ENCODE measurements at places on chromosomes 7 and 10.

DNA sequence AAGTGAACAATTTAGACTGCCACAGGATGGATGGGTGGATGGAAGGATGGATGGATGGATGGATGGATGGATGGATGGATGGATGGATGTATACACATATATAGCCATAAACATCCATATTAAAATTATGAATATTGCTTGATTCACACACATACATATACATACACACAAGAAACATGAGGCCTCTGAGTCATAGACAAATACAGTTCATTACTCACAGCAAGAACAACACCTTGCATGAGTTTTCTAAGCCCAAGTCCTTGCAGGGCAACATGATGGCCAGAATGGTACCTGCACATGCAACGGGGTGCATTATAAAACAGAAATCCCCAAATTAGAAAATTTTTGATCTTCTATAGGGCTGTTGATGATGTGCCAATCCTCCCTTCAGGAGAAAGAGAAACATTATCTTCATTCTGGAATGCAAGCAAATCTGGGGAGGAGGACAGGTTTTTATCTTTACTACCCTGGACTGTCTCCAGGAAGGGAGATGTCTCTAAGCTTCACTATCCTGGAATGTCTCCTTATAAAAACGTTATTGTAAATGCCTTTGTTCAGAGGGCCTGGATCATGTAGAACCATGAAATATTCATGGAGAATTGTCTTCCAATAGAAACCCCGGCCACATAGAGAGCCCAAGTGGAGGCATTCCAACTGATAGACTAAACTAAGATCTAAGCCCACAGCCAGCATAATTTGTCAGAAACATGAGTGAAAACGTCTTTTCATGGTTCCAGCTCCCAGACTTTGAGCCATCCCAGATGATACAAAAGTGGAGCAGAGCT, 238.6 kb upstream of the LRRN3 start:
- no peak for DNase-seq

DNA sequence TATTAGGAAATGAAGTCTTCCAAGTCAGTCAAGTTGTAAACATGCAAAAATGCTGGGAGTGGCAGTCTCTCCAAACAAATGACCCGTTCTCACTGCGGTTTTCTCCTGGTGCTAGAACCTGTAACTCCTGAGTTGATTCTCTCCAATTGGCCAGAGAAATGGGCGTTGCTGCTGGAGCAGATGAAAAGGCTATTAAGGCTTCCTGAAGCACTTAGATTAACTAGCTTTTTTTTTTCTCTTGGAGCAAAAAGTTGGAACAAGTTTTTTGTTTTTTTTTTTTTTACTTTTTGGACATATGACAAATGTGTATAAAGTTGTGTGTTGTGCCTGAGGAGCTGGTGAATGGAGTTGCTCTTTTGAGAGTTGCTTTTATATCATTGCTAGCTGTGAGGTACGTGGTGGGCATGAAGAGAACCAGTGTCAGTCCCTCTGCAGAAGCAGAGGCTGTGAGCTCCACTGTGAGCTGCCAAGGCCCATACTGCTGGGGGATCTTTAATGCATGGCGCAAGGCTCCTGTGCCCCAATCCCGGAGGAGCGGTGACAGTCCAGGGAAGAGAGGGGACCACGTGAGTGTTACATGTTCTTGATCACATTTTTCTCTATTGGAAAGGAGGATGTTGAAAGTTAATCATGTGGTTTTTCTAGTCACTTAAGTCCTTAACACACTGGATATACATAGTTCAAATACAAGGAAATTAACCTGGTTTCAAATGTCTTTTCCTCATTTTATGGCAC, 393.6 kb upstream of the GALNT17 start:
- no peak for DNase-seq

DNA sequence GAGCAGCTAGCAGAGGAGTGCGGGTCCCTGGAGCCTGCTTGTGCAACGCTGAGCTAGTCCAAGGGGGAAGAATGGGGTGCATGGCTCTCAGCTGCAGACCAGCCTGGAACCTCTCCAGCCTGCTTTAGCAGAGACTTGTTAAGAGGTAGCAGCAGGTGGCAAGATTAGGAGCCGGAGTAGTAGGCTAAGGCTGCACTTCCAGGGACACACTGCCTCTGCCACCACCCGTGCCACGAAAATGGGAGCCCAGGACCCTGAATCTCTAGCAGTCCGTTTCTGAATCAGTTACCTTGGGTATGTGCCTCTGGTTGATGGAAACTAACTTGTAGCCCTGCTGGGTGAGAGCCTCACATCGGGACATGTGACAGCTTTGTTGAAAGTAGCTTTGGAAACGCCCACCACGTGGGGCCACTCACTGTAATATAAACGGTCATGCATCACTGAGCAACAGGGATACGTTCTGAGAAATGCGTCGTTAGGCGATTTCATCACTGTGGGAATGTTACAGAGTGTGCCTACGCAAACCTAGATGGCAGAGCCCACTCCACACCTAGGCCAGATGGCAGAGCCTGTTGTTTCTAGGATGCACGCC, 25.9 kb downstream of the HTRA1 start:
- no peak for DNase-seq

- no peak for DNase-seq
These were observed 107.4 kb downstream of the TRIL start for GRCh38 chr7:28850699-28851098.

- no peak for DNase-seq
These were observed 108.9 kb downstream of the NKX6-2 start for GRCh38 chr10:132677096-132677472.

- no peak for DNase-seq
These were observed 186.4 kb downstream of the KIF20B start for GRCh38 chr10:89887830-89888229.

- DNase-seq, result peak; percentile 69
These were observed 438.5 kb downstream of the GRID1 start for GRCh38 chr10:85927952-85928665.

DNA sequence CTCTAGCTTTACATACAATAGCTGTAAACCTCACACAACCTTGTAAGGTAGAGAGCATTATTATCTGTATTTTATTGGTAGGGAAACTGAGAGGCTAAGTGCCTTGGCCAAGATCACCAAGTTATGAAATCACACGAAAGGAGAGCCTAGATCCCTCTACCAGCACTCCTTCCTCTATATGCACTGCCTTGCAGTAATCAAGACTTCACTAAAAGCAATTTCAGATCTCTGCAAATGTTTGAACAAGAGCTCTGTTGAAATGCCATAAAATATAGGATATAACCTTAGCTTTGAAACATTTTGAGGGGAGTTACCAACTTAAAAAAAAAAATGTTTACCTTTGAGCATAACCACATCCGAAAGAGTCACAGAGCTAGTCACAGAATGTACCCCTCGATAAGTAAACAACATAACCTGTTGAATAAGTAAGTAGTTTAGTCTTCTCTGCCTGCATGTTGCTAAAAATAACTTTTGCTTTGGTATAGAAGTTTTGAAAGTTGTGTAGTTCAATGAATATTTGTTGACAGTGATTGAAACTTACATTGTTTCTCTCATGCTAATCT, 709.4 kb downstream of the AUTS2 start:
- no peak for DNase-seq

- no peak for DNase-seq
These were observed 9.6 kb upstream of the AGR3 start for GRCh38 chr7:16891338-16891737.

- DNase-seq, result no peak
These were observed 143.8 kb downstream of the ZNF248 start for GRCh38 chr10:37713642-37714041.

GRCh38 chr7:33418251-33418701, 288.9 kb downstream of the BBS9 start:
- no peak for DNase-seq

GRCh38 chr10:90930971-90931871, 10.3 kb upstream of the ANKRD1 start:
- no peak for DNase-seq

DNA sequence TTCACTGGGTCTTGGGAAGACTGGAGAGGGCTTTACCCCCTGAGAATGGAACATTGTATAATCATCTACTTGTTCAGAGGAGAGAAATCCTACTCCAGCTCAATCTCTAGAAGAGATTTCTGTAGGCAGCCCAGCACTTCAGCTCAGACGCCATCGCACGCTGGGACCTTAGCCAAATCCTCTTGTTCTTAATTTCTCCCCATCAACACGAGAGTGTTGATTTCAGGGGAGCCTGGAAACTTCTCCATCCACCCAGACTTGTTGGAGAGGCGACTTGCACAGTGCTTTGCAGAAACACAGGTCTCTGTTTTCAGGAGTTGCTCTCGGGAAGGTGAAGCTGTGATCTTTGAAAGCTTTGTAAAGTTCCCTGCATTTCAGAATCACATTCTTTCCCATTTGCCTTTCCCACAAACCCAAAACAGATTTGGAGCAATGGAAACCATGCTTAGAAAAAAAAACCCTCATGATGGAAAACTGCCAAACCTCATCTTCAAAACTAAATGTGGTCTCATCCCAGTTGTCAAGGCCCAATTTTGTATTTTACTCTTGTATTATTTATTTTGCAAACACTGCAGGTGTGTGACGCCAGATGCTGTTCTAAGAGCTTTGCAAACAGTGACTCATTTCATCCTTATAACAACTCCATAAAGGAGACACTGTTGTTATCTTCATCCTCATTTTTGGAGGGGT, 60.9 kb downstream of the CALML3 start:
- no peak for DNase-seq

DNA sequence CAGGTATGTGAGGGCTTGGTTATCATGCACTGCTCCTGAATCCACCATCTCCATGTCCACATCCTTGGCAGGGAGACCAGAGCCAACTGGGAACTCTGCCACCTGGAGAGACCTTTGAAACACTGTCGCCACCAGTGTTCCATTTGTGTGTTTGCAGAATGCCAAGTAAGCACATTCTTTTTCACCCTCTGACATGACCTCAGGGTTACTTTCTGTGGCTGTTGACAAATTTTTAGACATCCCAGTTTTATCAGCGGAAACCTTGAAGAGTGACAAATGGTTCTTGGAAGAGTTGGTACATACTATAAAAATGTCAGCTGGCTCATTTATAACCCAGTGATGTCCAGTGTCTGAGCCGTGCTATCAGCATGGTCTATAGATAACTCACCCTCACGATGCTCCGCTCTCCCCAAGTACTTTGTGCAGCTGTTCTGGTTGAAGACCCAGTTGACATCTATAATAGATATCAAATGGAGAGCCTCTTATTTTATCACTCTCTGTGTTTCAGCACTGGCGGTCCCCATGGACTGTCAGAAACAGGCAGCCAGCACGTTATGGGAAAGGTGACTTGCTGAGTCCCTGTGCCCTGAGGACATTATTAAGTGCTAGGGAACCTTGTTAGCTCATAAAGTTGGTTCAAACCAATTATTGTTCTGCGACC, 563.1 kb upstream of the GALNT17 start:
- DNase-seq, result no peak

DNA sequence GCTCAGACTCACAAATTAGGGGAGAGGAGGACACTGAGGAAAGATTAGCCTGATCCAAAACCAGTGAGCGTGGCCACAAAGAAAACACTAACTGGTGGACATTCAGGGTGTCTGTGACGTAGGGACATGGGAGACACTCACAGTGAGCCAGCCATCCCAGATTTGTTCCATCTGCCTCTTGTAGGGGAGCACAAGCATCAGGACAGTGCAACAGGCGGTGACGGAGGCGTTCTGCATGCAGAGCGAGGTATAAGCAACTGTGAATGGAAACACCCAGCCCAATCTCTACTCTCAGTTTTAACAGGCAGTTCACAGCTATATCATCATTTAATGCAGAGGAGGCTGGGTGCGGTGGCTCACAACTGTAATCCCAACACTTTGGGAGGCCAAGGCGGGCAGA, 52.8 kb upstream of the TOMM7 start:
- no peak for DNase-seq

GRCh38 chr7:94100723-94101345, 96.7 kb upstream of the BET1 start:
- no peak for DNase-seq

DNA sequence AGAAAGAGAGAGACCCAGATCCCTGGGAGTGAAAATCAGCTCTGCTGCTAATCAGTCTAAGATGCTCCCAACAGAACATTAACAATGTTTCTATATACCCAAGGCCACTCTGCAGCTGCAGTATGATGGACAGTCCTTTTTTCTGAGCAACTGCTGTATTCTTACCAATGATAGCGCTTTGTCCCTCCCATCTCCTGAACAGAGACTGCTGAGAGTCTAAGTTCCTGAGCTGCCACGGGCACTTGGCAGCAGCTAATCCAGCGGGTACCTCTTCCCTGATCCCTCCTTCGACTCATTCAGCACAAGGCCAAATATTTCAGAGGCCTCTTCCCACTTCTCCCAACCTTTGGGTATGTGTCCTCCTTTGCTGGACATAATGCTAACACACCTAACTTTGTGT, 7.7 kb downstream of the CPVL start:
- DNase-seq, result no peak

DNA sequence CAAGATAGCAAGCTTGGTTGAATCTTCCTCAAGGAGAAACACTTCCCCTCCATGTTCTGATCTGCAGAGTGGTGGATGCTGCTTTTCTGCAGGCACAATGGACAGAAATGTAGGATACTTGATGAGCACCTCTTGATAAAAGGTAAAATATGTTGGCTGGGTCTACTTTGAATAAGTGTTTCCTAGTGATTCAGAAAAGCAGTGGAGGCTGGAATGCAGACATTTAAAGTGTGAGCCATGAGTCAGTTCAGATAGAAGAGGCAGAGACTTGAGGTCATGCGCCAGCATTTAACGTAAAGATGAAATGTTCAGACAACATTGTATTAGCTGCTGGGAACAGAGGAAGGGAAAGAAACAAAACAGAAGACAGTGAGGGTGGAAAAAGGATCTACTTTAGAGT, 403.1 kb downstream of the ADRA2A start:
- no peak for DNase-seq

DNA sequence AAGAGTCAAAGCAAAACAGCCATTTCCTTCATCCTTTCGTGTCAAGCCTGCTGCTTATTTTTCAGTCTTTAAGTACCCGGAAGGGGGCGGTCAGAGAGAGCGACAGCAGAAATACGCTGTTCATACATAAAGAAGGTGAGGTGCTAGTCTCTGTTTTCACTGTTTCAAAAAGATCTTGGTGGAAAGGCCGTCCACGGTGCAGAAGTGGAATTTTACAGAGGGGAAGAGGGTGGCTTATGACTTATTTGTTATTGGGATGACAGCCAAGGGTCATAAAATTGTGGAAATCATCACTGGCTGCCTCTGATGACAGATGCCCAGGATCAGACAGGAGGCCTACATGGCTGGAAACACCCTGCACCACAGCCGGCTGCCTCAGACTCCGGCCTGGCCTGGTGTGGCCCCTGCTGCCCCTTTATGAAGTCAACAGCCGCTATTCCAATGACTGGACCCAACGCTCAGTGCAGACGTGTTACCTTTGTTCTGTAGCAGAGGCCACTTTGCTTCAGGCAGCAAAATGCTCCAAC, 57.0 kb downstream of the HIPK2 start:
- DNase-seq, result no peak

DNA sequence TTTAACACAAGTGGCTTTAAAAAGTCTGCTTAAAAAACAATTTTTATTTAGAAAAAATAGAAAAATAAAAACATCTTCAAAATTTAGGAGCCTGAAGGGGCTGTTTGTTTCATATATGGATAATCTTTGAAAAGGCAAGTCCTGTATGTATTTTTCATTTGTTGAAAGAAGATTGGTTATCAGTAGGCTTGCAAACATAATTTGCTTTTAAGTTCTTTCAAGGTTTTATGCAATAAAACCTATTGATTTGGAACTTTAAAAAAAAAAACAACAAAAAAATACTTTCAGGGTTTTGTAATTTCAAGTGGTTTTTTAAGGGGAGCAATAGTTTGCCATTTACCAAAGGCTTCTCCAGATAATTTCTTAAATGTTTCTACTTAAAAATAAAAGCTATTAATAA, 35.6 kb downstream of the MPLKIP start:
- no peak for DNase-seq

All from SK-N-SH (cell line).